Mesenchymal stem cell (in vitro differentiated cells and primary cell): ENCODE measurements at places on chromosomes 7 and 10.

- peak; percentile 43 for DNase-seq
Observed at GRCh38 chr10:61024856-61025201, 80.8 kb upstream of the RHOBTB1 start.

- DNase-seq = no peak
Observed at GRCh38 chr7:129670656-129671055, 59.1 kb downstream of the NRF1 start.

DNA sequence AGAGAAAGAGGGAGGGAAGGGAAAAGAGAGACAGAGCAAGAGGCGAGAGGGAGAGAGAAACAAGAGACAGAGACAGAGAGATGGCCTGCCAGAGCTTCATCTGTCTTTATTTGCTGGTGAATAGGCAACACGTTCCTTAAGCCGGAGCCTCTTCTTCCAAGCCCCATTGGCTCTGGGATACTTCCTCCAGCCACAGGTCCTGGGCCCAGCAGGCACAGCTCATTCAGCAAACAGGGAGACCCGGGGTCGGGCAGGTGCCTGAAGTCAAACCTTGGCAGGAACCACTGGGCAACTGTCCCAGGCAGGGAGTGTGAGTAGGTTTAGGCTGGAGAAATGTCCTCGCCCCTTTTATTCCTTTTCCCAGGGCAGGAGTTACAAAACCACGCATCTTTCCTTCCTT is 68.2 kb downstream of the MYL10 start:
- no peak for DNase-seq

DNA sequence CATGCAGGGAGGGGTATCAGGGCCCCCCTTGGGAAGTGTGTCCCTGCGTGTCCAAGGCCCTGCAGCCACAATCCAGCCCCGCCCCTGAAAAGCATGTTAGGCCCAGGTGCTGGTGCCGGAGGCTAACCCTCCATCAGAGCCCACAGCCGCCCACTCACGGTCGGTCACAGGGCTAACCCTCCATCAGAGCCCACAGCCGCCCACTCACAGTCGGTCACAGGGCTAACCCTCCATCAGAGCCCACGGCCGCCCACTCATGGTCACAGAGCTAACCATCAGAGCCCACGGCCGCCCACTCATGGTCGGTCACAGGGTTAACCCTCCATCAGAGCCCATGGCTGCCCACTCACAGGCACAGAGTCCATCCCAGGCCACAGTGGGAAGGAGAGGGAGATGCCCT is 426.0 kb downstream of the DNAJB6 start:
- DNase-seq = no peak

DNA sequence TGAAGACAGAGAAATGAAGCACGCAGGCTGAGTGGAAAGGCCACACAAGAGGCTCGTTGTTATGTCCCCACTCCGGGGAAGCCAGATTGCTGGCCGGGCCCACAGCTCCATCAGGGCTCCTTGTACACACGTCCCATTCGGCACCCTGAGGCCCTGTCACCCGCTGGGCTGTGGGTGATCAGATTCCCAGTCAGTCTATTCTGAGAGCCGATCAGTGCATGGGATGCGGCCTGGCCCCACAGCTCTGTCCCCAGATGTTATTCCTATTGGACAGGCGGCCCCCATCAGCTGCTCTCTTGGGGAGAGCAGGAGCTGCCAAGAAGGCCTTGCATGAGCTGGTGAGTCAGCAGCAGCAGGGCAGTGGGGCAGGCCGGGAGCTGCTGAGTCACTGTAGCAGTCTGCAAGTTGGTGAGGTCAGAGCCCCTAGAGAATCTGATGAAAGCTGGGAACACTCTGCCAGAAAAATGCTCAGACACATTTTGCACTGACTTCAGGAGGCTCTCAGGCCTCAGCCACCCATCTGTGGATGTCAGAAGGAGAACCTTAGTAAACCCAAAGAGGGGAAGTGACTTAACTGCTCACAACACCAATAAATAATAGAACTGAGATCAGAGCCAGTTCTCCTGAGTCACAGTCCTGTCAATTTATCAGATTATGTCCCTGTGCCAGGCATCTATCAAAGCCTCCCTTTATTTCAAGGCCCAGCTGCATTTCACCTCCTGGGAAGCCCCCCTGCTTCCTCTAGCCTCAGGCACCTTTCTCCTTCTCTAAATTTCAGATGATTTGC is 9.4 kb upstream of the PSAP start:
- DNase-seq = peak; percentile 100

DNA sequence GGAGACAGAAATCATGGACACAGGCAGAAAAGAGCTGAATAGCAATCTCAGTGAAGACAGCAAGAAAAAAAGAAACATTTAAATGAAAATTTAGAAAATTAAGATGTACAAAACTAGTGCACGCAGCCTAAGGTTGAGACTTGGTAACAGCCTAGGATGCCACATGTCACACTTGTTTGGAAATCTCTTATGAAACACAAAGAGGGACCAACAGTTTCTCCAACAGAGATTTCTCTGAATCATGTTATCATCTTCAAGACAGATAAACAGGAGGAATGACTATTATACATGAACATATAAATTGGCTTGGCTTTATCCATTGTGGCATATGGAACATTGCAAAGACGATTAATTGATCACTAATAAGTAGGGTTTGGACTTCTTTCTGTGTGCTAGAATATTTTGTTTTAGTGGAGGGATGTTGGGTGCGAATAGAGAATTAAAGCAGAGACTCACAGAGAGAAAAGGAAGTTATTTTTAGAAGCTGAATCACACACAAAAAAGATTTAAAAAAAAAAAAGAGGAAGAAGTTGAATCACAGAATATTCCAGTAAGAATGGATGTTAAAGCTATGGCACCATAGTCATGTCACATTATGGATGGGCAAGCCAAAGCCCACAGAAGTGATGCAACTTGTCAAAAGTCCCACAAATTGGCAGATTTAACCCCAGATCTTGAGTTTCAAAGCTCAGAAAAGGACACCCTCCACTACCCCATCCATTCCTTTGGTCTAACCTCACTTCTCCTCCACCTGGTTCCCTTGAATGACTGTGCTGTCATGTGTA is 91.6 kb downstream of the MYOF start:
- DNase-seq = peak; percentile 20

GRCh38 chr10:69718951-69719350 is 82.8 kb upstream of the COL13A1 start:
- DNase-seq = peak; percentile 36

DNA sequence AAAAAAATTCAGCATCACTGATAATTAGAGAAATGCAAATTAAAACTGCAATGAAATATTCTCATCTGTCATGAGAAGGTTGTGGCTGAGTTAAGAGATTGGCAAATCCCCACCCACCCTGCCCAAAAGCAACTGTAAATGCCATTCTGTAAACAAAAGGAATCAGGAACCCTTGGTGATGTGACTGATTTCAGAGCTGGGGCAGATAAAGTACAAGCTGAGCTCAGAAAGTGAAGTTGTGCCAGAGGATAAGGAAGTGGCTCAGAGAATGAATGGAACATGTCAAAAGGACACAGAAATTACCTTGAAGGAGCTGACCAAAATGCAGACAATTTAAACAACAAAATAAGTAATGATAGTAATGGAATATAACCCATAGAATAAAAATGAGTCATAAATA is 32.7 kb upstream of the ARMS2 start:
- DNase-seq = no peak

- DNase-seq = no peak
Observed at GRCh38 chr10:99768556-99768955, 13.9 kb upstream of the ABCC2 start.

DNA sequence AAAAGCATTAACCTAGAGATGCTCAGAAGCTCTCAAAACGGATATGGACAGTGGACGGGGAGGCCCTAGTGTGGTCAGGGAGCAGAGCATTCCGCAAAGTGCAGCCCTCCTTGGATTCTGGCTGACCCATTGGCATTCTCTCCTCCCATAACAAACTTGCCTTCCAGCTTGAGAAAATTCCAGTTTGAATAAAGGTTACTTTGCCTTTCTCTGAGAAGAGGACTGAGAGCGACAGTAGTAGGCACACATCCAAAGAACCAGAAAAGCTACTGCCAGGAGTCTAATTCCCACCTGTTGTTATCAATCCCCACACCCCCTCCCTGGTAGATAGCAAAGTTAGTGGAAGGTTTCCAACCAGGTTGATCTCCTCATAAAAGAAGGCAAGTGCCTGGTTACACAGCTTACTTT is 84.7 kb upstream of the TRIL start:
- no peak for DNase-seq

DNA sequence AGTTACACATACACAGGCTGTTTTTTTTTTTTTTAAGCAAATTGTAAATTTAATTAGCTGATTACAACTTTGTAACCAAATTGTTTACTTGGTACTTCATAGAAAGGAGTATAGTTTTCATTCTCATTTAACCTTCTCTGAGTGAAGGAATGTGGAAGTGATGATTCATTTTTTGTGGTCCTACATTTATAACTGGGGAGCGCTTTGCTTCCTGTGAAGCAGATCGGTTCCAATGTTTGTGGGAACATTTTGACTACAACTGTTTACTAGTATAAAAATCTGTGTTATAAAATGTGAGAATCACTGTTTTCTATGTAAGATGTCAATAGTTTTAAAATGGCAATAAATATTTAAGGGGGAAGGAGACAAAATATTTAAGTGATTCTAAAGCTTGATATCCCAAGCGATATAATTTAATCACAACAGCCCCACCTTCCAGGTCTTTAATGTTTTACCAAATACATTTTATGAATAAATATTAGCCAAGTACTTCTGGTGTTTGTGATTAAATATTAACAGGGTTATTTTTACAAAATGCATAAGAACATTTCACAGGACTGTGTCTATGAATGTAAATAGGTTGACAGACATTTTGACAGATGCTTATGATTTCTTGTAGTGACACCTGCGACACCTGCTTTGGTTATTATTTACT is 57.1 kb downstream of the NXPH1 start:
- DNase-seq = no peak

- DNase-seq = no peak
Observed at GRCh38 chr10:130715686-130716670, 579.8 kb downstream of the GLRX3 start.

DNA sequence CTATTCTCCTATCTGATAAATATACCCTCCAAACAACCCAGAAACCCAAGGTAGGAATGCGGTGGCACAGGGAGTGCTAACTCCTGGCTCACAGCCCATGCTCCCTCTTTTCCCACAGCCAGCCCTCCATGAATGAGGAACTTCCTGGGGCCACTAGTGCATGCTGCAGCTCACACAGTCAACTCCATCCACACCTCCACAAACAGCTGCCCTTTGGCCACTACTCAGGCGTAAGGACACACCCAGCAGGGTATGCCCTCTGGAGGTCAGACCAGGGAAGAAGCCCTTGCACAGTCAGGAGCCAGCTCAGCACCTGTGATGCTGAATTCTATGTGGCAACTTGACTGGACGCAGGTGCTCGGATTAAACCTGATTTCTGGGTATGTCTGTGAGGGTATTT is 85.2 kb upstream of the PIK3CG start:
- DNase-seq = no peak

GRCh38 chr10:15571575-15571974 is 148.1 kb downstream of the ITGA8 start:
- DNase-seq = peak; percentile 68

DNA sequence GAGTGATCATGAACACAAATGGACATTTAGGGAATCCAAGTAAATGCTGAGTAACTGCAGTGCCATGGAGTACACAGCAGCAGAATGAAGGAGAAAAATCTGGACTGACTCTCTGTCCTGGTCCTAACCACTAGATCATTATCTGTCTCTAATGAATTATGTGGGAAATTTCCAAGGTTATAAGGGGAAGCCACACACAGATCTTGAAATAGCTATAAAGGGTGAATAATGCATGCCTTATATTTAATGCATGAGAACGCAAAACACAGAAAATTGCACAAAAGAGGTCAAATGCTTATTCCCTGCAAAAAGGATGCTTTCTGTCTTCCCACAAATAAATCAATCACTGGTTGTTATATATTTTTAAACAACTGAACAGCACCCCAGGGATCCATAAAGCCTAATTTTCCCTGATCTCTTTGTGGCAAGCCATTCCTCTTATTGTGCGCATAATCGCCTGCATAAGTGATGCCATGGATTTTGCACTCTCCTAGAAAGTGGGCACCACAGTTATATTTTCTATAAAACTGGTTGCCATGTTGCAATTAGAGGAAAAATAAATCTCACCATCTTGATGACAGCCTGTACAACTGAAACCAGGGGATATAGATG is 201.8 kb downstream of the XPNPEP1 start:
- no peak for DNase-seq

GRCh38 chr7:128697302-128697905 is 25.3 kb downstream of the GARIN1A start:
- peak; percentile 73 for DNase-seq

- no peak for DNase-seq
Observed at GRCh38 chr7:131908714-131909113, 352.3 kb upstream of the PODXL start.

DNA sequence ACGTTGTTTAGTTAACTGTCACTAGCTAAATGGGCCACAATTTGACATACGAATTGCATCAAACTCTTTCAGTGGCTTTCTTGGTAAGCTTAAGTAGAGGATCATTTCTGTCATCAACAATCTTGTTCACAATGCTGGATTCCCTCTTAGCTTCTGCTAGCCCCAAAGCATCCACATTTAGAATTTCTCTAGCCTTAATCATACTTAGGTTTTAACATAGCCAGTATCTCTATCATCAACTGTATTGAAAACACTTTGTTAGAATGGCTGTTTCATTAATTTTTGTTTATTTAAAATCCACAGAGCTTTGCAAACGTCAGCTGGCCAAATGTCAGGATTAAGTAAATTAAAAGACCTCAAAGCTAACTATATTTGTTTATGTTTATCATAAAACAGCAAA is 41.1 kb downstream of the ABRAXAS2 start:
- peak; percentile 2 for DNase-seq

GRCh38 chr10:51241461-51241860 is 167.2 kb downstream of the PRKG1 start:
- DNase-seq = no peak

GRCh38 chr7:30164567-30164966 is 29.8 kb downstream of the MTURN start:
- peak; percentile 63 for DNase-seq

GRCh38 chr10:117439243-117439912 is 64.1 kb upstream of the PDZD8 start:
- DNase-seq = peak; percentile 42

DNA sequence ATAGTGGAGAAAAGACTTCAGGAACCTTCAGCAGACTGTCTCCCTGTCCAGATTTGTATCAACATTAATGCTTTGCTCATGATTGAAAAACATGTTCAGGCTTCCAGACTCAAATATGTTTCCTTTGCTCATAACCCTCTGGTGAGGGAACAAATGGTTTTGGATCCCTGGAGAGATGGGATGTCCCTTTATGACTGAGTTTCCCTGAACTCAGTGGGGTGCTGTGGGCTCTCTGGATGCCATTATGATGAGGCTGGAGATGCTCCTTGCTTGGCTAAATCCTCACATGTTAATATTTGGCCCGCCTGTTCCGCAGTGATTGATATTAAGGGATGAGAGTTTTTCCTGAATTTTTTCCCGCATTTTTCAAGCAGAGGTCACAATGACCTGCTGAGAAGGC is 749.4 kb downstream of the SUGCT start:
- DNase-seq = no peak

GRCh38 chr10:48760983-48761382 is 76.3 kb downstream of the WDFY4 start:
- no peak for DNase-seq

GRCh38 chr7:40597517-40597916 is 462.7 kb downstream of the SUGCT start:
- no peak for DNase-seq
